ENCODE measurements at places on chromosomes 6 and 20. TPM values are rescaled to one million over a fixed set of nuclear protein-coding genes. Genes with fewer than 3 reads are reported as not detected.

DNA sequence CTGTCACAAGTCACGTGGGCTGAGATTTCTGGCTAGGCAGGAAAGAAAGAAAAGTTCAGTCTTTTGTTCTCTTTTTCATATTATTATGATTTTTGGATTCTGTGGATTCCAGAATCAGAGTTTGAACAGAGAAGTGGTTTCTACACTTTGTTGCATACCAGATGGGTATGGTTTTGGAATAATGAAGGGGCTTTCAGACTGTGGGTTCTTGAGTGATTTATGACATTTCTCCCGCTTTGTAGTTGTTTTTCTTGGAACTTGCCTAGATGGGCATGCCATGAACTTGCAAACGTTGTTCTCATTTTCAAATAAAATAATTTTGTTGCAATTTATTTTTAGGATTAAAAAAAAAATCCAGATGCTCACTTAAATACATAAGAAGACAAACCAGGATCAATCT is 34.4 kb downstream of the CBFA2T2 start:
- H3K4me1 ChIP-seq: peaks cover 15% of the 10 kb centered on the region
- H3K27me3 ChIP-seq: no peaks in the 10 kb centered on the region
- no peaks in the 10 kb centered on the region for H3K36me3 ChIP-seq
- no peak for DNase-seq

The BTNL2 gene
- not detected for total RNA-seq

DNA sequence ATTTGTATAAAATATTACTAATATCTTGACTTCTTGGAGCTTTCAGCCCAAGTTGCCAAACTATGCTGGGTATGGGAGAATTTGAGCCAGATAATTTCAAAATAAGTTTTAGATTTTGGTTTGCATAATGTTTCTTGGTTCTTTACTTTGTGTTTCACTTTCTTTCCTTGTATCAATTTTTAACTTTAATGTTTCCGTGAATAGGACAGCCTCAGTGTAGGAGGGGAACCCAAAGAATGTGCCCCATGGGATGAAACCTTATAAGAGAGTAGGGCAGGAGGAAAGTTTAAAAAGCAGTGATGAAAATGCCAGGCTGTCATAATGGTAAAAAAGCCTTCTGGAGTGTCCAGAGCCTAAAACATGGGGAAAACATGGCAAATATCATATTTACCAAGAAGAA is 252.4 kb upstream of the IRAK1BP1 start:
- no peaks in the 10 kb centered on the region for H3K4me1 ChIP-seq
- no peak overlapping the region for H3K27ac ChIP-seq
- no peaks in the 10 kb centered on the region for H3K36me3 ChIP-seq
- H3K4me3 ChIP-seq: no peak overlapping the region
- H3K27me3 ChIP-seq: peaks cover 12% of the 10 kb centered on the region

The NRSN1 gene
- not detected for total RNA-seq

GRCh38 chr20:56438284-56438683 is 26.2 kb downstream of the CASS4 start:
- no peak for DNase-seq
- peak overlapping the region; percentile 26 for H3K4me3 ChIP-seq
- no peaks in the 10 kb centered on the region for H3K36me3 ChIP-seq
- H3K27ac ChIP-seq: peak overlapping the region; percentile 24

The ZC3H12D gene
- total RNA-seq: 61.9 TPM

DNA sequence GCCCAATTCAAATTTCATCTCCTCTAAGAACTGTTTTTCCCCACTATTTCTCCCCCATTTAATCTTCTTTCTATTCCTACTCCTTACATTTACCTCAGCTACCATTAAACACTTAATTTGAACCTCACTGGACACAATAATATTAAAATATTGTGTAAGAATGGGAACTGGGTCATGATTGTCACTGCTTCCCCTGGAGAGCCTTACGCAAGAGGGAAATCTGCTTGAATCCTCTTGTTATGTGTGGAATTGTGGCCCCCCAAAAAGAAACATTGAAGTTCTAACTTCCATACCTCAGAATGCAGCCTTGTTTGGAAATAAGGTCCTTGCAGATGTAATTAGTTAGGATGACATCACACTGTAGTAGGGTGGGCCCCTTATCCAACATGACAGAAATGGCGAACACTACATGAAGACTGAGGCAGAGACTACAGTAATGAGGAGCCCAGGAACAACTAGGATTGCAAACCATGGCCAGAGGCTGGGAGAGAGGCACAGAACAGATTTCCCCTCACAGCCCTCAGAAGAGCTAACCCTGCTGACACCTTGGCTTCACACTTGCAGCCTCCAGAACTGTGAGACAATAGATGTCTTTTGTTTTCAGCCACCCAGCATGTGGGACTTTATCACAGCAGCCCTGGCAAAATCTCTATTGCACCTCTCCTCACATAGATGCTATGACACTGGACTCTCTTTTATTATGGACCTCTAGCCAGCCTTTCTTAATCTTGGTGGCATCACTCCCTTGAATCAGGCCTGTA is 29.9 kb downstream of the HIVEP2 start:
- no peak for DNase-seq
- H3K4me1 ChIP-seq: peaks cover 90% of the 10 kb centered on the region
- H3K27ac ChIP-seq: peak overlapping the region; percentile 89
- H3K36me3 ChIP-seq: peaks cover 16% of the 10 kb centered on the region
- H3K4me3 ChIP-seq: peak overlapping the region; percentile 19
- no peaks in the 10 kb centered on the region for H3K27me3 ChIP-seq

DNA sequence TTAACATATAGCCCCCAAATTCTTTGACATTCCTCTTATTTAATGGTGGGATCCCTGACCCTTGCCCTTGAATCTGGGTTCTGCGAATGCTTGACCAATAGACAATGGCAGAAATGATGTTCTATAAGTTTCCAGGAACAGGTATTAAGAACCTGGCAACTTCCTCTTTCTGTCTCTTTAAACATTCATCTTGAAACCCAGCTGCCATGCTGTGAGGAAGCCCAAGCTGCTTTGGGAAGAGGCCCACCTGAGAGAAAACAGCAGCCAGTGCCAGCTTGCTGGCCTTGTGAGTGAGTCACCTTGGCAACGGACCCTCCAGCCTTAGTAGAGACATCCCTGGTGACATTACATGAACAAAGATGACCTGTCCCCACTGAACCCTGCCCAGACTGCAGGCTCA is 45.2 kb upstream of the RALY start:
- no peak for DNase-seq
- no peaks in the 10 kb centered on the region for H3K4me1 ChIP-seq
- no peak overlapping the region for H3K27ac ChIP-seq
- H3K27me3 ChIP-seq: peaks cover 15% of the 10 kb centered on the region

- H3K4me3 ChIP-seq: peak overlapping the region; percentile 96
- H3K27me3 ChIP-seq: peaks cover 2% of the 10 kb centered on the region
These were observed 3.4 kb upstream of the BHLHE23 start for GRCh38 chr20:63009988-63010769.

The OGFR gene
- total RNA-seq: 79.9 TPM

- no peaks in the 10 kb centered on the region for H3K27me3 ChIP-seq
- no peak overlapping the region for H3K4me3 ChIP-seq
- H3K4me1 ChIP-seq: no peaks in the 10 kb centered on the region
- H3K36me3 ChIP-seq: no peaks in the 10 kb centered on the region
- no peak overlapping the region for H3K27ac ChIP-seq
These were observed 67.4 kb downstream of the ALDH8A1 start for GRCh38 chr6:134882426-134883038.

The KHDRBS2 gene
- 0.27 TPM for total RNA-seq

GRCh38 chr6:117613920-117614560 is 11.7 kb upstream of the GOPC start:
- no peak for DNase-seq
- H3K27me3 ChIP-seq: peaks cover 7% of the 10 kb centered on the region
- H3K4me1 ChIP-seq: peaks cover 25% of the 10 kb centered on the region
- H3K27ac ChIP-seq: no peak overlapping the region

The CASS4 gene
- total RNA-seq: 11.6 TPM

- H3K27me3 ChIP-seq: no peaks in the 10 kb centered on the region
- peaks cover 16% of the 10 kb centered on the region for H3K4me1 ChIP-seq
- DNase-seq: no peak
- peaks cover 78% of the 10 kb centered on the region for H3K36me3 ChIP-seq
- no peak overlapping the region for H3K27ac ChIP-seq
- H3K4me3 ChIP-seq: no peak overlapping the region
These were observed 30.1 kb downstream of the TMEM74B start for GRCh38 chr20:1154691-1155090.

The DBNDD2 gene
- total RNA-seq: 13.6 TPM

The HMGCLL1 gene
- not detected for total RNA-seq

GRCh38 chr20:35023624-35024023 is 68.0 kb downstream of the MYH7B start:
- H3K4me1 ChIP-seq: no peaks in the 10 kb centered on the region
- H3K27me3 ChIP-seq: no peaks in the 10 kb centered on the region
- no peaks in the 10 kb centered on the region for H3K36me3 ChIP-seq
- no peak overlapping the region for H3K4me3 ChIP-seq

GRCh38 chr6:32168807-32169591 is 4.6 kb downstream of the EGFL8 start:
- no peak overlapping the region for H3K4me3 ChIP-seq
- H3K4me1 ChIP-seq: peaks cover 54% of the 10 kb centered on the region
- H3K36me3 ChIP-seq: peaks cover 49% of the 10 kb centered on the region
- H3K27ac ChIP-seq: peak overlapping the region; percentile 44

The TP53TG5 gene
- 0.47 TPM for total RNA-seq

GRCh38 chr20:25989196-25989595 is 292.5 kb upstream of the ZNF337 start:
- no peaks in the 10 kb centered on the region for H3K36me3 ChIP-seq
- peaks cover 12% of the 10 kb centered on the region for H3K4me1 ChIP-seq
- H3K27ac ChIP-seq: no peak overlapping the region

The NELFE gene
- total RNA-seq: 41.7 TPM

DNA sequence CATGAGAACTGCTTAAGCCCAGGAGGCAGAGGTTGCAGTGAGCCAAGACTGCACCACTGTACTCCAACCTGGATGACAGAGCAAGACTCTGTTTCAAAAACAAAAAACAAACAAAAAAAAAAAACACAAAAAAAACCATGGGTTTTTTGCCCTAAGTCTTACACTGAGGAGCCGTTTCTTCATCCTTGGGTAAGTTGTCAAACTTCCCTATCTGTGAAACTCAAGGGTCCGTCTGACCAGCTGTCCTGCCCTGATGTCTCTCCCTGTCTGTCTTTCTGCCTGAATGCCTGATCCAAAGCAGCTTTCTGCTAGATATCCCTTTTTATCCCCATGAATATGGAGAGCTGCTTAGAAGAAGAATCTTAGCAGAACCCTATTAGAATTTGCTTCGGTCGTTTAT is 41.3 kb upstream of the CLDN20 start:
- no peaks in the 10 kb centered on the region for H3K36me3 ChIP-seq
- H3K27me3 ChIP-seq: no peaks in the 10 kb centered on the region
- DNase-seq: no peak
- H3K4me1 ChIP-seq: peaks cover 12% of the 10 kb centered on the region
- H3K4me3 ChIP-seq: no peak overlapping the region
- H3K27ac ChIP-seq: no peak overlapping the region

The LRRN4 gene
- not detected for total RNA-seq

The FBXL4 gene
- 20.2 TPM for total RNA-seq

The PTCRA gene
- not detected for total RNA-seq

- no peak overlapping the region for H3K4me3 ChIP-seq
- peak; percentile 12 for DNase-seq
- no peaks in the 10 kb centered on the region for H3K27me3 ChIP-seq
- no peaks in the 10 kb centered on the region for H3K36me3 ChIP-seq
- no peak overlapping the region for H3K27ac ChIP-seq
- H3K4me1 ChIP-seq: peaks cover 3% of the 10 kb centered on the region
These were observed 50.2 kb upstream of the HINT3 start for GRCh38 chr6:125906158-125906998.

The OTOR gene
- total RNA-seq: not detected

The MACROD2 gene
- 0.60 TPM for total RNA-seq

DNA sequence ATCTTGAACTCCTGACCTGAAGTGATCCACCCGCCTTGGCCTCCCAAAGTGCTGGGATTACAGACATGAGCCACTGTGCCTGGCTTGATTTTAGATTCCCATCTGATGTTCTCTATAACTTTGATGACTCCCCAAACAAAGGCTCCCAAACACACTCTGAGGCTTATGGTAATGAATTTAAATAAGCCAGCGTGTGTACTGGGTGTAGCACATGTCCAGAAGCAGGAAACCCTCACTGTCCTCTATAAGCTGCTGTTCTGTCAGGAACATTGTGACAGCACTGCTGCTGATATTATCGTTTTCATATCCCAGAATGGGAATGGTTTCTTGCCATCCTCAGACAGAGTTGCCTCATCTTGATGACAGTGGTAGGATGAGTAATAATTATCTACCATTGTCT is 54.1 kb upstream of the SALL4 start:
- H3K27ac ChIP-seq: no peak overlapping the region
- no peaks in the 10 kb centered on the region for H3K4me1 ChIP-seq
- H3K27me3 ChIP-seq: peaks cover 4% of the 10 kb centered on the region
- DNase-seq: no peak
- no peak overlapping the region for H3K4me3 ChIP-seq

- peaks cover 29% of the 10 kb centered on the region for H3K4me1 ChIP-seq
- no peak for DNase-seq
- peak overlapping the region; percentile 85 for H3K4me3 ChIP-seq
These were observed 204.0 kb downstream of the DLL1 start for GRCh38 chr6:170086639-170087420.

DNA sequence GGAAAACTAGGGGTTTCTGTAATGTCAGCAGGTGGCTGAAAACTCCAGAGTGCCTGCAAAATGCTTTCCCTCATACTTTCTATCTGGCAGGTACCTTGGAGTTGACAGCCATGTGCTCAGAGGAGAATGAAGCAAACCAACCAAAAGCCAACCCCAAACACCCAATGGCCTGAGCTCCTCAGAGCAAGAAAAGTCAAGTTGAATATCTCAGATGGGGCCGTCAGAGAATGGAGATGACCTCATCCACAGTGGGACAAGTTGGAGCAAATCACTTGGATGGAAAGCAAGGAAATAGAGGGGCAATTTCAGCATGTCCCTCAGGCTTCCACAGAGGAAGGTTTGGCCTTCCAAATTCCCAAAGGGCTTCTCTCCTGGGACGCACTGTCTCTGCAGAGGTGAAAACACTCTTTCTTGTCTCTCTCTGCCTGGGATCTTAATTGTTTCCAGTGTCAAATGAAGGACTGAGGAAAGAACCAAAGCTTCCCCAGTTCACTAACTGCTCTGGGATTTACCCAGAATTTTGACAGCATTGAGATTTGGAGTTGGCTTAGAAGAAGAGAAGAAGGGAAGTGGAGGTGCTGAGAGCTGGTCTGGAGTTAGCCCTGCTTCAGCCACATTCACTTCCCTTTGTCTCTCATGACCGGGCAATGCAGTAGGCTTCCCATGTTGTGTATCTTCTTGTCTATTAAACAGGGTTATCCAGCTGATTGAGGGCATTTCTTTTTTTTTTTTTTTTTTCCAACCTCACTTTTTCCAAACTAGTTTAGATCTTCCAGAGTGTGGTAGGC is 42.2 kb downstream of the PRND start:
- H3K36me3 ChIP-seq: no peaks in the 10 kb centered on the region
- no peak overlapping the region for H3K27ac ChIP-seq
- DNase-seq: no peak
- H3K27me3 ChIP-seq: no peaks in the 10 kb centered on the region

- DNase-seq: no peak
- no peak overlapping the region for H3K4me3 ChIP-seq
- no peaks in the 10 kb centered on the region for H3K36me3 ChIP-seq
- H3K27ac ChIP-seq: no peak overlapping the region
- H3K27me3 ChIP-seq: no peaks in the 10 kb centered on the region
- H3K4me1 ChIP-seq: no peaks in the 10 kb centered on the region
These were observed 200.5 kb upstream of the PHACTR1 start for GRCh38 chr6:12516070-12516469.
